Effector memory CD4-positive, alpha-beta T cell (primary cell): ENCODE measurements at places on chromosomes 4 and X.

GRCh38 chr4:13694256-13694655 lies 66.7 kb upstream of the BOD1L1 start:
- DNase-seq: no peak

DNA sequence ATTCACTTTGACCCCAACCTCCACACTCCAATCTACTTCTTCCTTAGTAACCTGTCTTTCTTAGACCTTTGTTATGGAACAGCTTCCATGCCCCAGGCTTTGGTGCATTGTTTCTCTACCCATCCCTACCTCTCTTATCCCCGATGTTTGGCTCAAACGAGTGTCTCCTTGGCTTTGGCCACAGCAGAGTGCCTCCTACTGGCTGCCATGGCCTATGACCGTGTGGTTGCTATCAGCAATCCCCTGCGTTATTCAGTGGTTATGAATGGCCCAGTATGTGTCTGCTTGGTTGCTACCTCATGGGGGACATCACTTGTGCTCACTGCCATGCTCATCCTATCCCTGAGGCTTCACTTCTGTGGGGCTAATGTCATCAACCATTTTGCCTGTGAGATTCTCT lies 344 bp downstream of the OR13H1 start:
- no peak for DNase-seq

- DNase-seq: no peak
Observed at GRCh38 chr4:2353222-2354107, 65.0 kb downstream of the ZFYVE28 start.

DNA sequence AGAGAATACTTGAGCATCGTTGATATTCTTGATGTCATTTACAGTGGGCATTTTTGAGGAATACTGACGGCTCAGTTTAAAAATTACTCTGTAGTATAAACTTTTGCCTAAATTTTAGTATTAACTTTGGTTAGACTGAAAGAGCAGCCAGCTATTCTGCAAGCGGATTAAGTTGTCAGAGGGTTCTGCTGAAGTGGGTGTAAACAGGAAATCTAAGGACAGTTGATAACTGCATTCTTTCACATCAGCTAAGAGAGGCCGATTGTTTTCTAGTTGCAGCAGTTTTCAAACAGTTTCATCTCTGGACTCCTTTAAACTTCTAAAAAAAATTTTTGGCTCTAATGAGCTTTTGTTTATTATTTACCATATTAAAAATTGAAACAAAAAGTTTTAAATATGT lies 149.6 kb downstream of the RAPGEF2 start:
- DNase-seq: no peak

- no peak for DNase-seq
Observed at GRCh38 chr4:114316789-114317188, 281.8 kb upstream of the UGT8 start.

DNA sequence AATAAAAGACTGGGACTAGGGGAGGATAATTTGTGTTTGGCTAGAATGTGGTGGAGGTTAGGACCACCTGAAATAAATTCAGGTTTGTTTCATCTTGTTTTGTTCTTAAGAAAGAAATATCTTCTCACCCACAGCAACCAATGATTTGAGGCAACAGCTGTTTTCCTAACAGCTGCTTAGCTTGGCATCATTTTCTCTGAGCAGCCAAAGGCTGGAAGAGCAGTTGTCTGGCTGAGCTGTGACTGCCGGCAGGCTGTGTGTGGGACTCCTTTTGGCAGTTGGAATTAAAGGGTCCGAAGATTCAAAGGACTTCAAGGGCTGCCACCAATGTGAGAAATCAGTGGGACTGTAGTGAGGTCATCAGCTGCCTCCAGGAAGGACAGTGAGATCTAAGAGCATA lies 5.0 kb downstream of the TRIM75 start:
- DNase-seq: no peak

DNA sequence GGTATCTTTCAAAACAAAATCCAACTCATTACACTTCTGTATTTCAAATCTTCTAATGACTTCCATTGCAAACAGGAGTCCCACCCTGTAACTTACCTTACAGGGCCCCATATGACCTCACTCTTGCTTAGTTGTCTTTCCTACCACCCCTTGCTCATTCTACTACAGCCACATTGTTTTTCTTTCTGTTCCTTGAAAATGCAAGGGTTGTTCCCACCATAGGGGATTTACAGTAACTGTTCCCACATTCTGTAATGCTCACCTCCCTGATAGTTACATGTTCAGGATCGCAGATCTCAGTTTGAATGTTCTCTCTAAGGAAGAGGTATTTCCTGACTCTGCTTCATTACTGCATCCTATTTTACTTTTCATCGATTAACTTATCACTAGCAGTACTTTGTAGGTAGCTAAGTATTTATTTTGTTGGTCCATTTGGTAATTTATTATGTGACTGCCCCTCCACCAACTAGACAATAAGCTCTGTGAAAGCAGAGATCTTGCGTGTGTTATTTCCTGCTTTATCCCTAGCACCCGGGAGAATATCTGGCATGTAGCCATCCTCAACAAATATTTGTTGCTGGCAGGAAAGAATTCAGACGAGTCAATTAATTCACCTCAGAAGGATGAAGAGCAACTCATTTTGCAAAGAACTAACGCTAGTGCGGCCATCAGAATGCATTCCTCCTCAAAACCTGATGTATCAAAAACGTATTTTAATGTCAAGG lies 21.4 kb downstream of the MAOB start:
- no peak for DNase-seq

DNA sequence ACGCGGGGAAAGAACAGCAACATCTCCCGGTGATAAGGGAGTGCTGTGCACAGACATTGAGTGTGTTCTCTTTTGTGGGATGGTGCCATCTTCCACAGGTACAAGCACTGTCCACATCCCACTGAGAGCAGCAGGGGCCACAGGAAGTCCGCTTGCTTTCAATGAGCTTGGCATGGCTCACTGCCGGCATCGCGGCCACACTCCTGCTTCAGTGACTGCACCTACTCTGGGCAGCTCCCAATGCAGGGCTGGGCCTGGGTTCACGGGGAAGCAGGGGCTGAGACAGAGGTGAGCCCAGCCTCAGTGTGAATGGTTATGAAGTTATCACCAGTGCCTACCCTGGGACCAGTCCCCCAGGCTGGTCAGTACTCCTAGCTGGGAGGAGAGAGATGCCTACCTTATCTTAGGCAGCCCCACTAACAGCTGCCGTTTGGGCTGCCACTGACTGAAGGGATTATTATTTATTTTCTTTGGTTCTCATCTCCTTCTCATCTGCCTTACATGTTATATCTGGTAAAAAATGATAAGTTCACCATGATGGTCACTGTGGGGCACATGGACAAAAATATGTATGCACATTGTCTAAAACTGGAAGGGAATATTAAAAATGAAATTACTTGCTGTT lies 99.2 kb downstream of the MGST2 start:
- no peak for DNase-seq

GRCh38 chr4:123116412-123116811 lies 194.0 kb upstream of the NUDT6 start:
- no peak for DNase-seq
